ENCODE measurements at places on chromosomes 3 and 15. TPM values are rescaled to one million over a fixed set of nuclear protein-coding genes. Genes with fewer than 3 reads are reported as not detected.

Gene HCLS1
- 3.1 TPM for total RNA-seq

Gene PLA2G4B
- 0.66 TPM for total RNA-seq

Gene NSUN3
- total RNA-seq, result 14.6 TPM

Gene RTP3
- not detected for total RNA-seq

Gene TMC3
- total RNA-seq, result not detected

Gene SLC12A1
- total RNA-seq, result not detected

Gene AMIGO3
- total RNA-seq, result 2.1 TPM

Gene GOLGA8N
- 0.88 TPM for total RNA-seq

Gene SLC38A3
- total RNA-seq, result not detected

Gene TRIM59
- 44.0 TPM for total RNA-seq

Gene ZPLD1
- 0.14 TPM for total RNA-seq

Gene PHC3
- total RNA-seq, result 32.6 TPM

Gene COPS2
- 50.8 TPM for total RNA-seq

Gene MUSTN1
- total RNA-seq, result not detected

Gene FRMD5
- total RNA-seq, result 13.5 TPM
